ENCODE measurements at places on chromosomes 7 and 10.
A peak's percentile ranks its signal among the peaks of the same experiment; 100 is the strongest.

GRCh38 chr7:151086802-151087244 lies 548 bp downstream of the AGAP3 start:
- DNase-seq: peak; percentile 38

- no peak for DNase-seq
Measured at GRCh38 chr10:96747734-96748550, 27.6 kb upstream of the PIK3AP1 start.

DNA sequence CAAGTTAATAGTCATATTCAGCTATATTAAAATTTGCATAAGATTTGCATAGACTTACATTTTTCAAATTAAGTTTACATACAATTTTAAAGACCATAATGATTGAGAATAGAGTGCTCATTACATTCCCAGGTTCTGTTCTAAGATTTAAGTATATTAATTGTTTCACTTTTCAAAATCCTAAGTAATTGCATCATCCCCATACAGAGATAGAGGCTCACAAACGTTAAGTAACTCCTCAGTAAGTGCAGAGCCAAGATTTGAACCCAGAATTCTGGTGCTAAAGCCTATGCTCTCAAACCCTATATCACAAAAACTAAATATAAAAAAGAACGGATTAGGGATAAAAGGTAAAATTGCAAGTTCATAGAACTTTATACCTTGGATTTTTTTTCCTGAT lies 2.1 kb downstream of the ITIH5 start:
- no peak for DNase-seq

- DNase-seq: no peak
Measured at GRCh38 chr10:110153396-110153795, 54.0 kb upstream of the MXI1 start.

DNA sequence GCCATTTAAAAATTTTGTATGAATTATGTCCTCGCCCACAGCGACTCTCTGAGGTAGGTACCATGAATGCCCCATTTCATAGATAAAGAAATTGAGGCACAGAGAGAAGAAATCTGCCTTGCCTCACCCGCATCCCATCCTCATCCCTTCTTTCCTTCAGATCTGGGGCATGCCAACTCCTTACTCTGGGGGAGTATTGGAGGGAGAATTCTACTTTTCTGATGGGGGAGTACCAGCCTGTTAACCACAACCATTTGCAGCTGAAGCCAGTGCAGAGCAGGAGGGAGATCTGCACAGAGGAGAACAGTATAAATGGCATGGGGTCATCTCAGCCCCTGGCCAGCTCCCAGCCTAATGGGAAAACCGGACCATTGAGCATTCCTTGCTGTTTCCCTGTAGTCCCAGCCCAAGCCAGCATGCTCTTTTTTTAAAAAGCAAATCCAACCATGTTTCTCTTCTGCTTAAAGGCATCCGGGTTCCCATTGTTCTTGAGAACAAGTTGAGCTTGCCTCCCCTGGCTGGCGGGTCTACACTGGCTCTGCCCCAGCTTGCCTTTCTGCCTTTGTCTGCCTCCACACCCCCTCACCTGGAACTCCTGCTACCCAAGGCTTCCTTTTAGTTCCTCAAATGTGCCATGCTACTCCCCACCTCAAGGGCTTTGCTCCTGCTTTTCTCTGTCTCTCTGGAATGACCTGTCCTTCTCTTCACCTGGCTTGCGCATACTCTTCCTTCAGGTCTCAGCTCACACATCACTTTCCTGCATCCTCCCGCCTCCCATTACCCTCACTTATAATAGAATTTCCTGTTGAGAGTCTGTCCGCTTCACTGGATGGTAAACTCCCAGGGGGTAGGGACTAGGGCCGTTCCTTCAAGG lies 8.8 kb upstream of the ZNF503 start:
- no peak for DNase-seq

- no peak for DNase-seq
Measured at GRCh38 chr7:20032741-20033140, 184.4 kb downstream of the MACC1 start.

- DNase-seq: no peak
Measured at GRCh38 chr10:11830836-11831519, 7.8 kb downstream of the PROSER2 start.
